Upper lobe of left lung (tissue), 6 donors: ENCODE measurements at places on chromosomes 4 and X. TPM values are rescaled to one million over a fixed set of nuclear protein-coding genes. Genes with fewer than 3 reads are reported as not detected.

The CT45A3 gene
- not detected for total RNA-seq

GRCh38 chr4:37732526-37733186 lies 46.5 kb upstream of the RELL1 start:
- no peak for DNase-seq

DNA sequence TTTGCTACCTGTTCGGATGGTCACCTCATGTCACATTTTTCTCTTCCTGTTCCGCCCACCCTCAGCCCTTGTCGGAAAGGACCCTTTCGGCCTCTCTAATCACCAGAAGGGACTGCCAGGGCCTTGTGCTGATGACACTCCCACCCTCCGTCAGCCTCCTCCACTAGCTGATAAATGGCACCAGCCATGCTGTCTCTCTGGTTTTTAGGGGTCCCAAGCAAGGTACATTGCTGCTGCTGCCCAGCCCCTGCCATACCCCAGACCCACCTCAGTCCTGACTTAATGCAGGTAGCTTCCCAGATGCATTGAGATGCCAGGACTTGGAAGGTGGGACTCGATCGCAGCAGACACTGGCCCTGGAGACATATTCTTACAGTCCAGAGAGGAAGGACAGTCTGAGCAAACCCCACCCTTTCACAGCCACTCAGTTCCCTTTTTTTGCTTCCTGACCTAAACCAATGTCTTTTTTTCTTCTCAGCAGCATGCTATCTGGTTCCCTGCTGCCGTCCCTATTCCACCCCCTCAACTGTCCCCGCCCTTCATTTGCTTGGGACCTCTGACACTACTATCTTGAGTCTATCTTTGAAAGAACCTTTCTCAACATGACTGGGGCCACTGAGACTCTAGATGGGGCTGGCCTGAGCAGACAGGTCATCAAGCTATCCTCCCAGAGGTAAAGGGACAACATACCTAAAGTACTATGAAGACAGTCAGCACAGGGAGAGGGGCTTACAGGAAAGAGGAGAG lies at the start of gene BTK:
BTK (minus strand) TSS at position 397 of the 747 bp plus-strand sequence. CDS start 10,907 bp downstream, outside the sequence.
- peak; percentile 46 for DNase-seq

DNA sequence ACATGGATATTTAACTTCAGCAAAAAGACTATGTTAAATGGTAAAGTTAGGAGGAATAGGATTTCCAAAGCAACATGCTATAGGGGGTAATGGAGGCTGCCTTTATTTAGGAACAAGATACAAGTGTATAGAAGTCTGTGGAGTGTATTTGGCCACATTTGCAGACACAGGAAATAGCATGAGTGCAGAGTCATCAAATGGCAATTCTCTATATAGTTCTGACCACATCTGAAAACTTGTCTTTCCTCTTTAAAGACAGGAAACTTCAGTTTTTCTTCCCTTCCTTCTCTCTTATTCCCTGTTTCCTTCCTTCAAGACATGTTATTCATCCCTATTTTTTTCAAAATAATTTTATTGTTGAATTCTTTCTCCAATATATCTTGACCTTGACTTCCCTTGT lies 119.3 kb upstream of the PITX2 start:
- DNase-seq: no peak
